ENCODE measurements at places on chromosomes 7 and 10.

DNA sequence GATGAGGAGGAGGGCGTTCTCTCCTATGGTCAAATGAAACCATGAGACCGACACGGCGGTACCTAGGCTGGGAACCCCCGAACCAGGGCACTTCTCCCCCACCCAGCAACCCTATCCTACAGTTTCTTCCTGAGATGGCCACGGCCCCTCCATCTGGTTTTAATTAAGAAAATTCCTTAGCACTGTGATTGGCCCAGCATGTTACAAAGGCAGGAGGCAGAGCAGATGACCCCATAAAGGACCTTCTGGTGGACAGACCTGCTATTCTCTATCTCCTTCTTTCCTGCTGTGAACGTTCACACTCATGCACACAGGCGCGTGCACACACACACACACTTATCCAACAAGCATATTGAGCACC, 129.4 kb downstream of the RGS10 start:
- DNase-seq = no peak

DNA sequence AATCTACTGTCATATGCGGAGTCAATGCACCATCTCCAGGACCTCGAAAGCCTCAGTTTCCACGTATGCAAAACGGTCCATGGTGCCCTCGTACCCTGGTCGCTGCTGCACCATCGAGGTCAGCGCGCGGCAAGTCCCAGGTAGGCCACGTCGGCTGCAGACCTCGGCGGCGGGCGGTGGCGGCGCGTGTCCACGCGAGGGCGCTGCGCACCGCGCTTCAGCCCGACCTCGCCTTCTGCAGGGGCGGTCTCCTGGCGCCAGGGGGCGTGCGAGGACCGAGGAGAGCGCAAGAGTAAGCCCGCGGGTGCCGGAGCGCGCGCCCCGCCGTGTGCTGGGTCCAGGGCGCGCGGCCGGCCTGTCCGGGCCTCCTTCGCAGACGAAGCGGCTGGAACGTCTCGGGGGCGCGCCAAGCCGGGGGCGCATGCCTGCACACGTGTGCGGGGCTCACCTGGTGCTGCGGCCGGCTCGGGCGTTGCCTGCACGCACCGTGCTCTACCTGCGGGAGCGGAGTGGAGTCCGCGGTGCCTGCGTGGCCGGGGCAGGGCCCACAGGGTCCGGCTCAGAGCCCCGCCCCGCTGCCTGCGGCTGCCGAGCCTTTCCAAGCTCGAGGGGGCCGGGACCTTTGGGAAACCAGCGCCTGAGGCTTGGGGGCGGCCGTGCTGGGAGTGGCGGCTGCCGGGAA, 54.0 kb downstream of the GLRX3 start:
- peak; percentile 69 for DNase-seq

DNA sequence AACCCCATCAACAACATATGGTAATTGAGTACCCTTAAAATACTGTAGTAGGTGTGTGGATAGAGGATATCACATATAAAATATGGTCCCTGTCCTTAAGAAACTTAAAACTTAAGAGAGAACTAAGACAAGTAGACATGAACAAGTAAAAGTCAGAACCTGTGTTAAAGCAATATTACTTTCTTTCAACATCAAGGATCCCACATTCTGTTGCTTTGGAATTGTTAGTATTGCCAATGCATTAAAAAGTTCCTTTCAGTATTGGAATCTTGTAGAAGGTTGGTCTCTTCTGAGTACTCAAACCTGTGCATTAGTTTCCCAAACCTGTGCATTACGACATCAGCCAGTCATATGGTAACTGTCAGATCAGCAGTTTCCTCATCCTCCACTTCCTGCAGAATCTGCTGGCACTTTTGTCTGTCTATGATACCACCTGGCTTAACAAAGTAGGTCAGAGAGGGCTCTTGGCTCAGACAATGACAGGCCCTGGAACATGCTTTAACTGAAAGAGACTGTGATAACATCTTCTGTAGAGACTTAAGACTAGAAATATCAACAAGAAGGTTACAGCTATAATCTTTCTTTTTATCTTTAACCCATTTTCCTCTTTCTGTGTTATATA, 56.5 kb downstream of the CCDC71L start:
- DNase-seq = no peak

GRCh38 chr10:59362144-59362958, at the start of gene FAM13C:
FAM13C (minus strand) TSS chr10:59362549; CDS start chr10:59362460, 89 bp downstream.
- no peak for DNase-seq

DNA sequence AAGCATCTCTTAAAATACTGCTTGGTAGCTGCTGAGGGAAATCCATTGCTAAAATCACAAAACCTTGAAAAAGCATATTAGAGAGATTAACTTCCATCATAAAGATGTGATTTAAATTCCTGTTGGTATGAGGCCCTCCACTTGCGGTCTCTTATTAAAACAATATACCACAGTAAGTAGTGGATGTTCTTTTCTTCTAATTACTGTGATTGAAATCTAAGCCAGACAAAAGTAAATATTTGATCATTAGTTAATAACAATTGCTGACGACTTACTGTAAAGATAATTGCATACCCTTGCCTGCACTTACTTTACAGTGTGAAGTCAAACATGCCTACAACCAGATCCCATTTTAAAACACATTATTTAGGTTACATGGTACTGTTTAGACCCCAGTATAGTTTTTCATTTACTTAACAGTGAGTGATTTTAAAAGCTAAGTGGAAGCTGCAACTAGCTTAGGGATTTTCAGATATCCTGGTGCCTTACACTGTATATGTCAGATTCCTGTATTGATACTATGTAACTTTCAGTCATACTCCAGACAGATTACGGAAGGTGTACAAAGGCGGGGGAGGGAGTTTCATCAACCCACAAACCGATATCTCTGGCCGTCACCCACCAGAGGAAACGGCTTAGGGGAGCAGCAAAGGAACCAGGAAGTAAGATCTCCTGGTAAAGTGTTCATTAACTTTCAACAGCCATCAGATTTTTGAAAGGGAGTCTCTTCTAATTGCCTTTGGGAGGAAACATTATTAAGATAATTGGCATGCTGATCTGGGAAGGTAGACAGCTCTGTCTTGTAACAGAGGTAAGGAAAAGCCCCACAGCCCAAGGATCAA, 986 bp downstream of the NRP1 start:
- DNase-seq = no peak

DNA sequence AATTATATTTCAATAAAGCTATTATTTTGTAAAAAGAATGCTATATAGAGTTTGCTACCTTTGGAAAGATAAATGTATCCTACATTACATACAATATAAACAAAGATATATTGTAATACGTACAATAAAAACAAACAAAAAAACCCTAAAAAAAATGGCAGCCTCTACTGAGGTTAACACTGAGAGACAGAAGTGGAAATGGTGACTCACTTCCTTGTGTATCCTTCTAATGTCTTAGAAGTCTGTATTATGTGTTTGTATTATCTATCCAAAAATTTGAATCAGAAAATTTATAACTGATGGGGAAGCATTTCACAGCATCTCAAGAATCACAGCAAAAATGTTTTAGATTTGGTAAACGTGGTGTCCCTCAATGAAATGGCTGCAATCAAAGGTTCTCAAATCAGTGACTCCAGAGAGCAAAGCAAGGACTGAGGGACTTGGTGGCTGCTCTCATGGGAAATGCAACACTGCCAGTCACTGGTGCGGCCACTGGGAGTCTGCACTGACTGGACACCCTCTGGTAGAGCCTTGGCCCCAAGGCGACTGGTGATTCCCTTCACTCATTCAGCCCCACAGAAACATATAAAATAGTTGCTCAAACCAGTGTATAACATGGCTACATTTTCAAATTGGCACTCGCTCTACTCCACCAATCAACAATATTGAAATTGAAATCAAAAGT, 53.8 kb downstream of the PANK1 start:
- no peak for DNase-seq

GRCh38 chr7:32479574-32480200, 10.5 kb downstream of the LSM5 start:
- no peak for DNase-seq

DNA sequence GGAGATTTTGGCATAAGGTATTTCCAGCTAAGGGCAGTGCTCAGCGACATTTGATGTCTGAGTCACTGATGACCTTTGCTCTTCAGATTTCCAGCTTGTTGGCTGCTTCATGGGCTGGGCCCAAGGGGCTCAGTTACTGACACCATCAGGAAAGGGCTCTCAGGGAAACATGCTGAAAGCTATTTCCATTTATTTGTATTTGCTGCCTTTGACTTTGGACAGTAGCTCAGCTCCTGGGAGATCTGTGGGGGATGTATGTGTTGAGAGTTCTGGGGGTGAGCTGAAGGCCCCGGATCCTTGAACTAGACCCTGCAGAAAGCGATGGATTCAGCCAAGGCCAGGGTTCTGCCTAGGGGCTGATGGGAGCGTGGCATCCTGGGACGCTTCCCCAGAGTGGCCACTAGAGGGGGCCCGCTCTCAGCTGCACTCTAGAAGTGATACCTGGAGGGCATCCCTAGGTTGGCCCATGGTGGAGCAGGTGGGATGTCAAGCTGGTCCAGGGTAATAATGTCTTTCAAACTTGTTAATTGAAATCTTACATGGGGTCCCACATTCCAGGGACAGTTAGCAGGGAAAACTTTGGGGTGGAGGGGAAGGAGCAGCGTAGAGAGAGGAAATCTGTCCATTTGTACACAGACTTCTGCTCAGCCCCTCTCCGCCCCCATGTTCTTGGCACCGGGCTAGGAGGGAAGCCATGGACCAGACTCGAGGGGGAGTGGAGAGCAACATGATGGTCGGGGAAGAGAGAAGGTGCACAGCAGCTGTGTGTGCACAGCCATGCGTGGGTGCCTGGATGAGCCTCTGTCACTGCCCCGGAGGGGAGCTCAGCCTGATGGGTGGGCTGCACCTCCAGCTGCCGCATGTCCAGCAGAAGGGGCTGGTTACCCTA, 3.0 kb upstream of the BTBD16 start:
- no peak for DNase-seq

DNA sequence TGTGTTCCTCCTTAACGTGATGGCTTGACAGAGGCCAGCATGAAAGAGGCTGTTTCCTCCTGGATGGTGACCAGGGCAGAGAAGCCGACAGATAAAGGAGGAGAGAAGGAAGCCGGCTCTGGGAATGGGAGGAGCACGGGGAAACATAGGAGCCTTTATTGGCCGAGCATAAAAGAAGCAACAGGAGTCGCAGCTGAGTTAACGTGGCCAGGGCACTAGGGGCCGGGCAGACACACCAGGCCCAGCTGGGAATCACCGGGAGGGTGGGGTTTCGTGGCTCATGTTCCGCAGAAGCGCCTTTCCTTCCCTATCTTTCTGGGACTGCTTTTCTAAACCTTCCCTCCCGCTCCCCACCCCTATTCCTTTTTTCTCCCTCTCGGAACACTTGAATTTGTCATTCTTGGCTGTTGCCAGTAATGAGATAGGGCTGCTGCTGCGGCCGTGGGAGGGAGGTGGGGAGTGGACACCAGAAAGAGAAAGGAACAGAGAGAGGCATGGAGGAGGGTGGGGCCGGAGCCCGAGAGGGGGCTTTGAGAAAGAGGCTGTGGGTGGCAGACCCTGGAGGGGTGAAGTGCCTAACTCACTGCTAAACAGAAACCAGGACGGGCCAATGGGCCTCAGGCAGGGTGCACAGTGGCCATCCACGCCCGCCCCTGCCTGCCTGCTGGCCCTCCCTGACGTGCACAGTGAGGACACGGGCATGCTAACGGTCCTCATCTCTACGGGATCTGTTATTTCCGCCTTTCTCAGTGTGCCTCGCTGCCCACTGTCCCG, 65.2 kb downstream of the COL13A1 start:
- DNase-seq = no peak

GRCh38 chr10:18260310-18260922, 120.2 kb downstream of the CACNB2 start:
- no peak for DNase-seq

DNA sequence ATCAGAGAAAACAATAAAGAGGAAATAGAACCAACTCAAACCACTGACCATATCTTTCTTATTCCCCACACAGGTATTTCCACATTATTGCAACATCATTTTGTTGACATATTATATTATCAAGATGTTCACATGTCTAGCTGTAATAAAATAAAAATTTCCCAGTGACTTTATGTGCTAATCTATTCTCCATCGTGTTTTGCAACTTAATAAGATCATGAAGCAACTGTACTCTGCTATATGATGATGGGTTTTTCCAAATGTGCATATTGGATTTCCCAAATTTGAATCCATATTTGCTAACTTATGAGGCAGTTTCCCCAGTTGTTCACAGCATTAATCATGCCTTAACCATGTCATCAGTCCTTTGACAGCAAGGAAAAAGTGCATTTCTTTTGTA, 127.8 kb downstream of the ITGB8 start:
- DNase-seq = no peak

DNA sequence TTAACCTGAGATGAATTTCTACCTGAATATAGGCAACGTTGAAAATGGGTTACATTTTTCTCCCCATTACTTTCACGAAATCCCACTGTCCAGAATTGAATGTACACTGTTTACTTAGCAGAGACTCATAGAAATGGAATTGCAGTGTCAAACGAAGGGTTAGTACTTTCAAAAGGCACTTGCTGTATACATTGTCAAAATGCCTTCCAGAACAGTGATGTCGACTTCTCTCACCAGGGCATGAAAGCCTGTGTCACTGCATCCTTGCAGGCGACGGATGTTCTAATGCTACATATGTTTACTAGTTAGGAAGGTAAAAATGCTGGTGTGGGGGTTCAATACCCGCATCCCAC, 41.2 kb downstream of the TACC2 start:
- no peak for DNase-seq

GRCh38 chr7:84912993-84913635, 273.7 kb downstream of the SEMA3D start:
- DNase-seq = no peak

GRCh38 chr7:1733206-1733907, 63.3 kb downstream of the ELFN1 start:
- no peak for DNase-seq

- no peak for DNase-seq
Observed at GRCh38 chr10:68172324-68172723, 59.6 kb downstream of the ATOH7 start.

DNA sequence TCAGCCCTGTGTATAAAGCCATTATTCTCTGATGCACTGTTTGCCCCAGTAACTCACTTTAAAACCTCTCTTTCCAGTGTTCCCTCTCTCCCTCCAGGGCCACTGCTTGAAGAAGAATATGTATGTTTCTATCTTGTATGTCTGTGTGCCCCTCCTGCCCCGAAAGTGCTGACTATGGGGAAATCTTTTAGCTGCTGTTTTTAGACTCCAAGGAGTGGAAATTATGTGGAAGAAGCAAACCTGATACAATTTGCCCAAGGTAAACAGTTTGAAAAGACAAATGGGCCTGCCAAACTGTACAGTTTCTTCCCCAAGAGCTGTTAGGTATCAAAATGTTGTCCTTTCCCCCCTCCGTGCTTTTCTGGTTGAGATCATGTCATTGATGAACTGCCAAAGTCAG, 3.4 kb downstream of the ADRA2A start:
- DNase-seq = no peak

DNA sequence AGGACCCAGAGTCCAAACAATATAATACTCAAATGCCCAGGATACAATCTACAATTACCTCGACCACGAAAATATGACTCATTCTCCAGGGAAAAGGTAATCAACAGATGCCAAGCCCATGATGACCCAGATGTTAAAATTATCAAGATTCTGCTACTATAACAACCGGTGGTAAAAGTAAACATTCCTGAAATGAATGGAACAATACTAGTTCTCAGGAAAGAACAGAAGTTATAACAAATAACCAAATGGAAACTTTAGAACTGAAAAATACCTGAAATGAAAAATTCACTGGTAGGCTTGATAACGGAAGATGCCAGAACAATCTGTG, 34.1 kb upstream of the GUSB start:
- DNase-seq = no peak
